ENCODE measurements at places on chromosomes 7 and 10.

- no peak for DNase-seq
These were observed 5.0 kb upstream of the NFE2L3 start for GRCh38 chr7:26147030-26147429.

DNA sequence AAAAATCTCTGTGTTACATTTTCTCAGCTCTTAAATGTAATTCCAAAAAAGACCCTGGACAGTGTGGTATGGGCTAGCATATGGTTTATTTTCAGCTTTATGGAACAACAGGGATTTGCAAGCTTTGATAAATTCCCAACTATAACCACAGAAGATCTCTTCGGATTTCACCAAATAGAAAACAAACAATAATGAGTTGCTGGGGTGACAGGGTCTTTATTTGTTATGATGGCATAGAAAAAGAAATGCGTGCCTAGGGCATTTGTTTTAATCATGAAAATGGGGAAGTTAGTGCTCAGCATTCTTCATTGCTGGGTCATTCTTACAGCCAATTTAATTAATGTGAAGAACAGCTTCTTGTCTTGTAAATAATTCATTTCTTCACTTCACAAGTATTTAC, 139.0 kb downstream of the LRRN3 start:
- no peak for DNase-seq

DNA sequence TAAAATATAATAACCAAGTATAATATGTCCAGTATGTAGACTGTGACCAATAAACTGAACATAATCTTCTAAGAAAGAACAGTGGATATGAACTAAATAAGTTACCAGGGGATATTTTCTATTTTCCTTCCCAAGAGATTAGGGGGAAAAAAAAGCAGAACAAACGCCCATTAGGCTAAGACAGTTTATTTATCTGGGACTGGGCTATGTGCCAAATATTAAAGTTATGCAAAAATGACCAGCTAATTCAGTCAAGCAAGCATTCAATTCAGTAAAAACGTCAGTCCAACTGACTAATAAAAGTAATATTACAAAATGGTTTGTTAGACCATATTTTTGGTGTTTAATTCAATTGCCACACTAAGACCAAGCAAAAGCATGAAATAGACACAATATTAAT, 122.2 kb downstream of the TSPAN12 start:
- DNase-seq = peak; percentile 72

DNA sequence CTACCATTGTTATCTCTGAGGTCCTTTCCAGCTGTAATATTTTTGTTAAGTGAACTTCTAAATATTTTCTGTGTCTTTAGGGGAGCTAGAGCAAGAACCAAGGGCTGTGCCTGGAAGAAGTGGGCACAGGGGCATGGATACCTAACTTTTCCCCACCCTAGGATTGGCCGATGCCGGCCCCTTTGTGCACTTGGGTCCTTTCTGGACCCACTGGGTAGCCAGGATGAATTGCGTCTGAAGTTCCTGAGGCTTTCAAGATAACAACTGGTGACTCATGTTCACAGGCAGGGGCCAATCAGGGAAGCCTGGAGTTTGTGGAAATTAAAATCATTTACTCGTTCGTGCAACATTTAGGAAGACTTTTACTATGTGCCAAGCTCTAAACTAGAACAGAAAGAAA, 758 bp downstream of the DPCD start:
- peak; percentile 65 for DNase-seq

GRCh38 chr10:119025336-119025735, 4.2 kb upstream of the NANOS1 start:
- DNase-seq = peak; percentile 64

DNA sequence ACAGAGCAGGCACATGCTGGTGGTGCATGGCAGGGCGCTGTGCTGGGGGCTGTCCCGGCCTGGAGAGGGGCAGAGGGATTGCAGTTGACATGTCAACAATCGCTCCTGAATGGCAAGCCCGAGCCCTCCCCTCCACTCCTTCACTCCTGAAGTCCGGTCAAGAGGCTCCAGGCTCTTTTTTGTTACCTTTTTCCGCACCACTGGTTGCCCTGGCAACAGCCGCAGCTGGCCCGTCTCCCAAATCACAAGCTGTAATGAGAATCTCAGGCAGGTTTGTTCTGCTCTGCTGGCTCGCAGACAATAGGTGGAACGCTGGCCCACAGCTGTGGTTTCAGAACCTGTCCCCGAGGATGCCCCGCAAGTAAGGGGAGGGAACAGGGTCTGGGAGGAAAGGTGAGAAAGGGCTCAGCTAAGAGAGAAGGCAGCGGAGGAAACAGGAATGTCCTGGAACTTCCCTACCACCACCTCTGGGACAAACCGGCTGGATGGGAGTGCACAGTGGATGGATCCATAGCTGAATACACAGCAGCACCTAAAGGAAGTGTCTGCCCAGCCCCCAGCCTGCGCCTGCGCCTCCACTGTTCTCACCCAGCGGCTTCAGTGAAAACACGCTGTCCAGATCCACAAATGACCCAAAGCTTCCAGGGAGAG, 58.9 kb downstream of the CALML3 start:
- no peak for DNase-seq

GRCh38 chr7:47190462-47190861, 391.4 kb downstream of the TNS3 start:
- no peak for DNase-seq

DNA sequence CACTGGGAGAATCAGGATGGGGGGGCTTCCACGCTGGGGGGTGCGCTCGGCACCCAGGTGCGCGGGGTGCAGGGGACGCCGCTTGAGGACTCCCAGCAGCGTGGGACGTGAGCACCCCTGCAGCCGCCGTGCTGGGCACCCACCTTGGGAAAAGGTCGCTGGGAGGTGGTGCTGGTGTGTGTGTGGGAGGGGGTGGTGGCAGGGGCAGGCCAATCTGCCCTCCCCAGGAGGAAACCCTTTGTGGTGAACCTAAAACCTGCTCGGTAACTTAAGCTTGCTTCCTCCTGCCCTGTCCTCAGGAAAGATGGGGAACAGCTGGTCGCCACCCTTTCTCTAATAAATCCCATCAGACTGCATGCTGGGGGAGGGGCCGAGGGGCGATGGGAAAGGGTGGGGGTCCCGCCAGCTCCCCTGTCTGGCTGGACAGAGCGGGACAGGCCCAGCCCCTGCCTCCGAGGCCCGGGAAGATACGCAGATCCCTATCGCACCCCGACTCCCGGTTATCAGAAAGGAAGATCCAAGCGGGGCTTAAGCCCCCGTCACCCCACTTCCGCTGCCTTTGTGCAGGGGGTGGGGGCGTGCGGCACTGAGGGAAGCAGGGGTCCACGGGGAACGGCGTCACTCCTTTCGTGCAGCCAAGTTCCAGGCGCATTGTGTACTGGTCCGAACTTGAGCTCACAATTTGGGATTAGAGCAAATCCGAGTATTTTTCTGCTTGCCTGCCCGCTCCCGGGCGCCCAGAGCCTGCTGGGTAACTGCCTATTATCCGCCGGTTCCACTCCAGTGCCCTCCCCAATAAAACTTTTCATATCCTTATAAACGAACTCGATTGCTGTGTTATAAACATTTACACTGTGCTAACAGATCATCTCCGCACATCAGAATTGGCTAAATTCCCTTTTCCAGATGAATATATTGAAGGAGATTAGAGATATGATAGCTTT, 64.6 kb downstream of the UNCX start:
- no peak for DNase-seq

- no peak for DNase-seq
These were observed 37.0 kb upstream of the PDCD4 start for GRCh38 chr10:110834629-110835301.

DNA sequence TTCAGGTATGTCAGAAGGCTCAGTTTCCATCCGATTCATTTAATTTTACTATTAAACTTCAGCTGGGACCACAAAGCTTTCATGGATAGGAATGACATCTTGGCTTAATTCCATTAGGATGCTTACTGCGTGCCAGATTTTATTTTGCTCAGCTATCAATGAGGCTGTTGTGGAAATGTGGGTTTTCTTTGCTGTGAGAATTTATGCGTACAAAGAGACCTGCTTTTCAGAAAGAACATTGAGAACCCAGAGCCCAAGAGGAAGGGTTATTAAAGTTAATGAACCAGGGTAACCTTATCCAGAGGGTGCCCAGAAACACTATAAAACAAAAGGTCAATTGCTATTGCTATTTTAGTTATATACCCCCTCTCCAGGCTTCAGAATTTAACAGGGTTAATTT, 98.3 kb downstream of the MKLN1 start:
- no peak for DNase-seq

GRCh38 chr10:89926736-89927135, 225.3 kb downstream of the KIF20B start:
- DNase-seq = no peak

DNA sequence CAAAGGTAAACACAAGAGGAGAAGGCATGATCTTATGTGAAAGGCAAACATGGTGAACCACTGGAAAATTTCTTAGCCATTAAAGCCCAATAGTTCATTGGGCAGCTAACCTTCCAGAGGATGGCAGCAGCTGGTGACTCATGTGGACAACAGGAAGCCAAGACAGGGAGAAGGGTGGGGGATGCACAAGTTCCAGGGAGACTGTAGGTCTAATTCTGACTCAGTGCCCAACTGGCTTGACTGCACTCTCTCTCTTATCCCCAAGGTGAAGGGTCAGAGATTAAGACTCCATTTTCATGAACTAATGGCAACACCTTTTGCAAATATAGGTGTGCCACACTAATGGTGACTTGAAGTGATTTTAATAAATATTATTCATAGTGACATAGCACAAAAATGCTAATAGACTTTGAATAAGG, 47.9 kb upstream of the SLC35B4 start:
- DNase-seq = peak; percentile 41

DNA sequence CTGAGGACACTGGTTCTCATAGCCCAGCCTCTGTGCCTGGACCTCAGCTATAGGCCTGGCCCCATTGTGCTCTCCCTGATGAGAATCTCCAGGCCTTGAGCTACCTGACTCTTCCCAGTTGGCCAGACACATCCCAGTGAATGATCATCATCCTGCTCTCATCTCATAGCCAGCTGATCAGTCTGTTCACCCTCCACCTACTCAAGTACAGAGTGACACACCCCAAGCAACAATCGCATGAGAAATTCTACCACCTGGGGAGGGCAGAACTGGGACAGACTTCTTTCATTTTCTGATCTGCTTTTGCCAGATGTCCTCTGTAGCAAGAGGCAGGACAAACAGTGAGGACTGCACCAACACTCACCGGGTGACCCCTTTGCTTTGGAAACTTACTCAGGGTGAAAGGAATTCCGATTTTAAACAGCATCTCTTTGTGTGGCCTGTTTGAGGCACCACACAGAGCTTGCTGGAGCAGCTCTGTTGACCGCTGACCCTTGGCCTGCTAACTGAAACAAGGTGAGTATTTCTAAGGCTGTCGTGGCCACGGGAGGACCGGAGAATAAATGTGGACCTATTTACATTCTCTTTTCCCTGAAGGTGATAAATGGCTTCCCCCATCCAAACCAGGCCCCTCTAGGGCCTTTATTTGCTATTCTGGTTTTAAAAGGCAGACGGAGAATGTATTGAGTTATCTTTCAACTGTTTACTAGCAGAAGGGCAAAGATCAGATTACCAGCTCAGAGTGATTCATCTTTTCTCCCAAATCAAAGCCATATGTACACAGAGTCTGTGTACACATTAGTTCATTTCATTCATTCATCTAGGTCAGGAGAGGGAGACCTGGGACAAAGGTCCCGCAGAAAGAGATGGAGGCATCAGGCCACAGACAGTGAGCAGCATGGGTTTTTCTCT, 181.4 kb upstream of the TNS3 start:
- peak; percentile 96 for DNase-seq

DNA sequence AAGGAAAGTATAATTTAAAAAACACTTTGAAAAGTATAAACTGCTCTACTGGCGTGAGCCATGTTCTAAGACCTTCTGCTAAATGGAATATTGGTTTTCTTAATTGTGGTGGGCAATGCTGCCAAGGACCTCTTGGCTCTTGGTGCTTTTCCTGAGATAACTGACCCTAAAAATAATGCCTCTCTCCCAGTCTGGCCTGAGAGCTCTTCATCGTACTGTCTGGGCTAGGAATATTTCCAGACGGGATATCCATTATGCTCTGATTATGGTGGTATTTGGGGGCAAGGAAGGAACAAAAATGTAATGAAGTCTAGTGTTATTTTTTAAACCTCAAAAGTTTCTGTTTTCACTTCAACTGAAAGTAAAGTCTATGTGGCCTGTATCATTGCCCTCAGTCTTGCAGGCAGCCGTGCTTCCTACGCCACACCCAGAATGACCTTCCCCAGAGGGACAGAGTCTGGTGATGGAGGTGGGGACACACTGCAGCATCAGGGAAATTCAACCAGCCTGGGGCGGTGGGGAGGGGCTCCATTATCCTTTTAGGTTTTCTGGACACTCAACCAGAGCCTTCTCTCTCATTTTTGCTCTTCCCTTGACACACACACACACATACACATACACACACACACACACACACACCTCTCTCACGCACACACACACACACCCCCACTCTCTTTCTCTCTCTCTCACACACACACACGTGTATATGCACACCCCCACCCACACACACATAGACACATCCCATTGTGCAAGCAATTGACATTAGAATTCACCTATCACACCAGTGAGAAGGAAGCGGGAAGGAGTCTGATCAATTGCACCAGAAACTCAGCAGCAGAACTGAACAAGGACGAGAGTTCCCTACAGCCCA, 99.6 kb downstream of the LRRC18 start:
- no peak for DNase-seq

GRCh38 chr7:100963386-100963785, 6.0 kb upstream of the MUC12 start:
- no peak for DNase-seq

- peak; percentile 52 for DNase-seq
These were observed 178.1 kb upstream of the SEMA3A start for GRCh38 chr7:84372712-84373111.

DNA sequence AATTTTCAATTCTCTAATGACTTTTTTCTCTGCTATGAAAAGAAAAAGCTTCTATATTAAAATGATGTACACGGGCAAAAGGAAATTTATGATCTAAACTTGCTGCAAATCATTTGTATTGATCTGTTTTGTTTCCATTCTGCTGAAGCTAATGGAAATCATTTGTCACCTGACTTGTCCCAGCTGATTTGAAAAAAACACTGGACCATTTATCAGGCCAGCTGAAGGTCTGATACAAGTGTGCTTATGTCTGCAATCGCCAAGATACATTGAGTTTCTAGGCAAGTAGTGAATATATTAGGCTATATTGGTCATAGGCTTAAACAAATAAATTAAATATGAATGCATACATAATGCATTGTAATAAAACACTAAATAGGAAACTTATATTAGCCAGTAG, 1309.7 kb downstream of the REEP3 start:
- DNase-seq = no peak

DNA sequence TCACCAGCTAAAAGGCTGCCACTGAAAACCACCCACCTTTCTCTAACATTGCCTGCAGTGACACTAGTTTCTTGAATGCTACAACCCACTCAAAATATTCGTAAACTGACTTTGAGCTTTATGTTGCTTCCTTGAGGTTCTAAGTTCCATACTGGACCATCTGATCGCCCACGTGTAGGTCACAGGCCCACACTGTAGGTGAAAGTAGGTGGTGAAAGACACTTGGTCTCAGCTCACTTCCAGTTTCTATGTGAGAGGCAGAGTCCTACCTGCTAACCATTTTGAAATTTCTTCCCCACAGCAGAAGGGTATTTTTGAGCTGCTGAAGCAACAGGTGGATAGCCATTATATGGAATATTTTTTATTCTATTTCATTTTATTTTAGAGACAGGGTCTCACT, 97.3 kb downstream of the MYO3A start:
- no peak for DNase-seq
